ENCODE measurements at places on chromosomes 16 and 17.

DNA sequence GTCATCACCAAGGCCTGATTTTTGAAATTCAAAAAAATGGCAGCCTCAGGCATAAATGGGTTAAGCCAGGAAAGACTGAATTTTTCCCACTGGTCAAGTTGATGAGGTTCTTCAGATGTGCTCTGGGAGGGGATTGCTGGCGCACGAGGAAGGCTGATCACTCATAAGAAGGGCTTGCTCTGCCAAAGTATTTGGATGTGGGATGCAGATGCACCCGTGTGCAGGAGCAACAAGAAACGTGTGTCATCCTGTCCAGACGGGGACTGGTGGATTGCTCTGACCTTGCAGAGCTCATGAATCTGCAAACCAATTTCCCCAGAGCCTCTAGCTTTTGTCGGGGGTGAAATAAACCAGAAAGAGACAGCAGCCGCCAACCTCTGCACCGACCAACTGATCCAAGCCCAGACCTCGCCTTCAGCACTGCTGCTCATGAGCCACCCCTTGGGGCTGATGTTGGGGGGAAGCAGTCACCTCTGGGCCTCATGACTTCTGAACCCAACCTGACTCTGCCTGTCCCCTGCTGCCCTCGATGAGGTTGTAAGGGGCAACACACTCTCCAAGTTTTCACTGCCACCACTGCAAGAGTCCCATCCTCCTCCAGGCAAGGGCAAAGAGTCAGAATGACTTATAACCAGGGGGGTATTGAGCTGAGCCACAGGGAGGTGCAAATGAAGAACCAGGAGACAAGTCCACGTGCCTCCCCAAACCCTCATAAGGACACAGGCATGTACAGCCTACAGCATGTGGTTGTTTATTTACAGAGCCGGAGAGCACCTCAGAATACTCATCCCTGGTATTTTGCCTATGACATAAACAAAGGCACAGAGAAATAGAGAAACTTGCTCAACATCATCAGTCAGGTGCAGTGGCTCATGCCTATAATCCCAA is 452.0 kb downstream of the SOX9 start:
- no peak for DNase-seq

DNA sequence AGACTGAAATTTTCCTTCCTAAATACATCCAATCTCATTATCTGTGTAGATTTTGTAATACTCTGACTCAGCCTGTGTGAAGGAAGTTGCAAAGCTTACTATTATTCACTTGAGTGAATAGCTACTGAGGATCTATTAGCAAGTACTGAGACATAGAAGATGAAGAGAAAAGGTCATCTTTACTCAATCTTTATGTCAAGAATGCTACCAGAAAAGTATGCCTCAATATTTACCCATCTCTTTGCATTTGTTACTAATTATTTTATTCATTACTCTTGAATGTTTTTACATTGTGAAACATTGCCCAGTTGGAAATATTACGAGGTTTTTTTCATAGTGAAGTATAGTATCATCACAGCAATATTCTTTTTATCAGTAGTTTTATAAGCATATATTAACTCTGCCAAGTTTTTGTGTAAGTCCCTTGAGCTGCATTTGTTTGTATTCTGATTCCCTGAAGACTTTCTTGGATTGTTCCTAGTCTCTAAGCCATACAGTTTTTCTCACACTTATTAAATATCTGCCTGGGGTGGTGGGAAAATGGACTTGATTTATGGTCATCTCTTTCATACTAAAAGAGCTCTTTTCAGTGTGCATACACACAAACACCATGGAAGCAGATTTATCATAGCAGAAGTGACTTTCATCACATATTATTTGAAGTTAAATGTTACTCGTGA is 110.4 kb downstream of the MRTFB start:
- DNase-seq: no peak

GRCh38 chr17:73757420-73757819 is 113.2 kb upstream of the SDK2 start:
- no peak for DNase-seq

- DNase-seq: no peak
Measured at GRCh38 chr16:10097271-10097670, 85.0 kb downstream of the GRIN2A start.

GRCh38 chr17:2034806-2035540 is 5.0 kb downstream of the DPH1 start:
- DNase-seq: no peak

DNA sequence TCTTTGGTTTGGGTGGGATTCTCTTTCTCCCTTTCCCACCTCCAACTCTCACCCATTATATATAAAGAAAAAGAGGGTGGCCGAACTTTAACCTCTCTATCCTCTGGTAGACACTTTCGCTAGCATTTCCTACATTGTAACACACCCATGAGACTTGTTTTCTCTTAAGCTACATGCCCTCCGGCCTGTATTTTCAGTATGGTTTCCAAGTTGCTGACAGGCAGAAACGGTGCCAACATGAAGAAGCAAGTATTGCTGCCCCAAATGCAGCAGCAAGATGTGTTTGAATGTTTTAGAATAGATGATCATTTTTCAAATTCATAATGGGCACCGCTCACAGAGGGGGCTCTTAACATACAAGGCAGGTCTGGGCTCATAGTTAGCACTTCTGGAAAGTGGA is 18.7 kb upstream of the CYB5B start:
- no peak for DNase-seq

- no peak for DNase-seq
Measured at GRCh38 chr16:1089439-1089821, 6.6 kb downstream of the C1QTNF8 start.

DNA sequence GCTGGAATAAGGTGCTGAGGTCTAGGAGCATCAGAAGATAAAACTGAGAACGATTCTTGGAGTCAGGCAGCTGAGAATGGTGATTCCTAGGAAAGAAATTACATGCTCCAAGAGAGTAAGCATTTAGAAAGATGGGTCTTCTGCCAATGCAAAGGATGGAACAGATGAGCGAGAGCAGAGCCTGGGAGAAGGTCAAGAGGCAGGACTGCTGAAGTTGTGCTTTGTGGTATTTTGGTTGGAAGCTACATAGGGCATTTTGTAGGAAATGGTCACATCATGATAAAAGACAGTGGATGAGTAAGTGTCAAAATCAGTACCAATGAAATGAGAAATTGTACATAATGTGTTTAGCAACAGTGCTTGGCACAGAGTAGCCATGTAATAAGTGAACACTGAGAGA is 1.4 kb upstream of the CRYM start:
- no peak for DNase-seq

DNA sequence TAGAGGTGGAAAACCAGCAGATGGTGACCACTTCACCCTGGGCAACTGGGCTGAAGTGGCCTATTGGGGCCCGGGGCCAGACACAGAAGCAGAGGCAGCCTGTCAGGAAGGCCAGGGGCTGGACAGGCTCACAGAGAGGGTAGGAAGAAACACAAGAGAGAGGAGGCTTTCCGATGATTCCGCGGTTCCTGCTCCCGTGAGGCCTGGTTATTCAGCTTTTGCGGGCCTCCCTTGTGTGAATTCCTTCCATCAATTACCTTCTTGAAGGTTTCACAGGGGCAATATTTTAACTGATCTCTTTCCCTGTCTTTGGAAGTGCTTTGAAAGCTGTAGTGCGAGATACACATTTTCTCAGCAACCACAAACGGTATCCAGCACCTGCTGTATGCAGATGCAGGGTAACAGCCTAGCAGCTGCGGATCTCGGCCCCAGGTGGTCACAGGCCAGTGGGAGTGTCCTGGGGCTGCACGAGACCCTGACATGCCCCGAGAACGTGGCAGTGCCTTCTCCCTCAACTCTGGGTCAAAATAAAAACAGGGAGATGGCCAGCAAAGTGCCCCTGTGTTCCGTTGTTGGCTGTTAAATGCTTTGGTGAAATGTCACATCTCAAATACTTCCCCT is 11.6 kb upstream of the CMIP start:
- DNase-seq: no peak

- no peak for DNase-seq
Measured at GRCh38 chr16:21117567-21117966, 33.1 kb downstream of the DNAH3 start.

DNA sequence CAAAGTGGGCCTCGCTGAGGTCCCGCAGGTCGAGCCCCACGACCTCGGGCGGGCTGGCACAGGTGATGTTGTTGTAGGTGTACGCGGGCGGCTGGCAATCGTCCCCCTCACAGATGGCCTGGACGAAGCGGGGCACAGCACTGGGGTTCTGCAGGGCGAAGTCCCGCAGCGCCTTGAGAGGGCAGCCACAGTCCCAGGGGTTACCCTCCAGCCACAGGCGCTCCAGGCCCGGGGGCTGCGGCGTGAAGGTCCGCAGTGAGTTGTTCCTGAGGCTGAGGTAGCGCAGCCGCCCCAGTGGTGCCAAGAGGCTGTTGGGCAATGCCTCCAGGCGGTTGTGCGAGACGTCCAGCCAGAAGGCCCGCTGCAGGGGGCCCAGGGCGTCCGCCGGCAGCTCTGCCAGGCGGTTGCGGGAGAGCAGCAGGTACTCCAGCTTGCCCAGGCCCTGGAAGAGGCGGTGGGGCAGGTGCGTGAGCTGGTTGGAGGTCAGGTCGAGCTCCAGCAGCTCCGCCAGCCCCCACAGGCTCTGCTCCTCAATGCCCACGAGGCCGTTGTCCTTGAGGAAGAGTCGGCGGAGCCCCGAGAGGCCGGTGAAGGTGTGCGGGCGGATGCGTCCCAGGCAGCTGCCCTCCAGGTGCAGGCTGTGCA is 2.8 kb downstream of the IGFALS start:
- no peak for DNase-seq

- no peak for DNase-seq
Measured at GRCh38 chr17:55341432-55341831, 76.7 kb downstream of the HLF start.

GRCh38 chr16:88289968-88290401 is 92.8 kb upstream of the ZNF469 start:
- no peak for DNase-seq

DNA sequence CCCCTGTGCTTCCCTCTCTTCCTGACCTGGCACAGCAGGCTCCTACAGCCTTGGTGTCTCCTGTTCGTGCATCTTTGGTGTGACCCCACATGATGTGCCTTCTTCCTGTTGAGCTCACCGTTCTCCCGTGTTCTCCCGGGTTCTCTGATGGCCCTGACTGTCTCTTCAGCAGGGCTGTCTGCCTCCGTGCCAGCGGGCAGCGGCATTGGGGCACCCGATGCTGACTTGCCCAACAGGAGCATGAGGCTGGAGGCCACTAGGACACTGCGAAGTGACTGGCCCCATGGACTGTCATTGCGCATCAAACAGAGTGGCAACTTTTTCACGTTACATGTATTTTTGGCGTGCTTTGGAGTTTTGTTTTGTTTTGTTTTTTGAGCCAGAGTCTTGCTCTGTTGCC is 22.4 kb downstream of the CRAMP1 start:
- DNase-seq: no peak

GRCh38 chr17:70919241-70919640 is 749.9 kb downstream of the KCNJ2 start:
- DNase-seq: no peak

- no peak for DNase-seq
Measured at GRCh38 chr16:5895976-5896375, 798.4 kb upstream of the EEF2KMT start.

DNA sequence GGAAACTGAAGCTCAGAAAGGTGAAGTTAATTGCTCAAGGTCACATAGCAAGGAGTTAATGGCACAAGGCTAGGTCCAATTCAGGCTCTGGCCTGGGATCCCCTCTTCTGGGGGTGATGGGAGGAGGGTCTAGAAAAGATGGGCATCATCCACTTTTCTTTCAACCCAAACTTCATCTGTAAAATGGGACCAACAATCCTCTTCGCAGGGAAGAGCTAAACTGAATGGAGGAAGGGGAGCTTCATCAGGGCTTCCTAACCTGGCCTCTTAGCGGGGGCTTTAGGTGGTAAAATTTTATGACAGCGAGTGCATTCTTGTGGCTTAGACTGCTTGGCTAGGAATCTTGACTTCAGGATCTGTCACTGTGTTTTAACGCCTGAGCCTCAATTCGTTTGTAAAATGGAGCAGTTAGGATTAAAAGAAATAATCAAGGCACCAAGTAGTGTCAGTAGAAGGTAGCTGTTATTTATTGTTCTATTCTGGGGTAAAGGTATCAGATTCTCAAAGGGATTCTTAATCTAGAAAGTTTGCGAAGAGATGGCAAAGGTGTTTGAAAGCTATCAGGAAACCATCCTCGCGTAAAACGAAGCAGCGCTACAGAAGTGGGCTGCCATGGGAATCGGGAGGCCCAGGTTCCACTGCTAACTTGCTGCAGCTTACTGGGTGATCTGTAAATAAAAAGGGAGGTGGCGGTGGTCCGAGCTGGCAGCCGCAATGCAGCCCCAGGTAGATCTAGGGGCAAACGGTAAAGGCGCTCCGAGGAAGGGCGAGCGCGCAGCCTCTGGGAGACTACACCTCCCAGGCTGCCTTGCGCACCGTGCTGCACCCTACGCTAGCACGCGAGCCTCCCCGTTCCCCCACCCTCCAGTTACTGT is 1.5 kb upstream of the SRCAP start:
- DNase-seq: no peak

GRCh38 chr16:19754644-19755036 is 36.6 kb downstream of the IQCK start:
- no peak for DNase-seq

DNA sequence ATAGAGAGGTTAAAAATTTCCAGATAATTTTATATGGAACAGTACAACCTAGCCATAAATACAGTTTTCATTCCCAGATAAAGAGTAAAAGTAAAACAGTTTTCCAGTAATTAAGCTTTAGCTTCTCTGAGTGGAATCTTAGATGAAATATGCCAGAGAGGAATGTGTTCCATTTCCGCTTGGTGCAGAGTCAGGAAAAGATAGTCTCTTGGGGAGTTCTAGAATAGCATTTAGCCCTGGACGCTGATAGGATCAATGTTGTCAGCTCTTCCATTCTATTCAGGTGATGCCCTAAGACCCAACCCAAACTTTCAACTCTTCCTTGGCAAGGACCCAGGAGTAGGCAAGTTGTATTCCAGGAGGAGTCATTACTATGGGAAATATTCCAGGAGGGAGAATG is 30.9 kb upstream of the ABCA3 start:
- DNase-seq: no peak

DNA sequence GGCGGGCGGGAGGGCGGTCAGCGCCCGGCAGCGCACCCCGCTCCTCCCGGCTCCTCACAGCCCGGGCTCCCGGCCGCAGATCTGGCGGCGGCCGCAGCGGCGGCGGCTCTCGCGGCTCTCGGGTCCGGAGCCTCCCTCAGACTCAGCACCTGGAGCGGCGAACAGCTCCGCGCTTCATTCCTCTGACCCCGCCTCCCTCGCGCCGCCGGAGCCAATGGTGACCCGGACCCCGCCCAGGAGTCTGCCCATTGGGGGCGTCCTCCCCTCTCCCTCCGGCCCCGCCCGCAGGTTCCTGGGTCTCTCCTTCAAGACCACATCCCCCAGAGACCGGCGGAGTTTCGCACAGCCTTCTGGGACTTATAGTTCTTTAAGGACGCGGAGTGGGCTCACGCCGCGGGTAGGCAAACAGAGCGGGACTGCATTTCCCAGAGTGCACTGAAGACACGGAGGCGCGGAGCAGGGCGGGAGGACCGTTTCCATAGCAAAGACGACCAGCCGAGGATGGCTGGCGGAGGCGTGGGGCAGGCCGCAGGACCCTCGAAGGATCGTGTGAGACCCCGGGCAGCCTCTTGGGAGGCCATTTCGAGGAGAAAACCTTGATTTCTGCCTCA is at the start of gene SMPD3:
SMPD3 (minus strand) TSS at position 149 of the 611 bp plus-strand sequence. CDS start 76,327 bp downstream, outside the sequence.
- DNase-seq: peak; percentile 96

- no peak for DNase-seq
Measured at GRCh38 chr17:75295201-75296158, 6.2 kb upstream of the SLC25A19 start.

GRCh38 chr16:23330583-23331249 is 28.6 kb downstream of the SCNN1B start:
- DNase-seq: no peak
